ENCODE measurements at places on chromosomes 7 and 10.
A peak's percentile ranks its signal among the peaks of the same experiment; 100 is the strongest.

DNA sequence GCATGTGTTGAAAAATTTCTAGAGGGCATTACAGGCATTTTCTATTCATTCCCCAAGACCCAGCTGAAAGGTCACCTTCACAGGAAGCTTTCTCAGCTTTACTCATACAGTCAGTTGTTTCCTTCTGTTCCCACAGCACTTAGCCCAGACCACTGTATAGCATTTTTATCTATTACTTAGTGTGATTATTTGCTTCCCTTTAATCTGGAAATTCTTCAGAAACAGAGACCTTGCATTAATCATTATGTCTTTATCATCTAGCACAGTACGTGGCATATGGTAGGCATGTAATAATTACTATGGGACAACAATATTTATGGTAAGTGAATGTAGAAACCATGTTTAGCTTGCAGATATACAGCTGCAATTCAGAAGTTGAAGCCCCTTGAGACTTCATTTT lies 38.2 kb upstream of the CDK6 start:
- DNase-seq: no peak

- DNase-seq: peak; percentile 99
Measured at GRCh38 chr10:70693619-70694335, 21.5 kb downstream of the ADAMTS14 start.

GRCh38 chr10:124606822-124607221 lies 137.4 kb downstream of the FAM53B start:
- no peak for DNase-seq

DNA sequence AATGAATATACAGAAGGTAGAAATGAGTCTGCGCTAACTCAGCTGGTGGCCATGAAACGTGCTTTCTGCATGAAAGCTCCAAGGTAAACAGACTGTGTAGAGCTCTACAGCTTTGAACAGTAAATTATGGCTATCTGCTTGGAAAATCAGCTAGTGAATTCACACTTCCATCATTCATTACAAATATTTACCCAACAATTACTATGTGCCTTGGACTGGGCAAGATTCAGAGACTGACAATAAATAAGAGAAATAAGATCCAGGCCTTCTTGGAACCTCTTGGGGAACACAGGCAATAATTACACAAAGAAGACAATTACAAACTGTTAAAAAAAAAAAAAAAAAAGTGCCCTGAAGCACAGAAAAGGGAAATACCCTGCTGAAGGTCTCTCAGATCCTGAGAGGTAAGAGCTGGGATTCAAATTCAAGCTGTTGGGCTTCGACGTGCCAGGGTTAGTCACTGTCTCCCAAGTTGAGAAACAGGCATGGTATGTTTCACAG lies 15.8 kb downstream of the TSPAN12 start:
- no peak for DNase-seq

DNA sequence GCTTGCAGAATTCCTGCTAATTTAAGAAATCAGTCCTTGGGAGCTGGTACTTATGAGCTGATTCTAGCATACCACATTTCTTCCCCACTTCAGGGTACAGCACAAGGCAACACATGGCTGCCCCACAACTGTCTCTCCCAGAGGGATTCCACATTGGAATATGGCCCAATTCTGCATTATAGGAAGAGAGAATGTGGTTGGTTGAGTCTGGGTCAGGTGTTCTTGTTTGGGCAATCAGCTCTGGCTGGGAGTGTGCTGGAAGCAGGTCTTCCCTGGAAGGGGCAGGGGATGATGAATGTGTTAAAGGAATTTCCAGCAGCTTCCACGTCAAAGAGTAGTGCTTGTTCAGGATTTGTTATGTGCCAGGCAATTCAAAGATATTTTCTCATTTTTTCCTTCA lies 95.7 kb downstream of the BUB3 start:
- DNase-seq: no peak

GRCh38 chr7:55132890-55133551 lies 114.2 kb downstream of the EGFR start:
- DNase-seq: peak; percentile 98

All from AG10803 (cell line).